ENCODE measurements at places on chromosomes 2 and 18.

- DNase-seq: no peak
These were observed 4.0 kb downstream of the CAPN13 start for GRCh38 chr2:30803281-30803680.

- peak; percentile 19 for DNase-seq
These were observed 4.9 kb upstream of the STK17B start for GRCh38 chr2:196176142-196176738.

DNA sequence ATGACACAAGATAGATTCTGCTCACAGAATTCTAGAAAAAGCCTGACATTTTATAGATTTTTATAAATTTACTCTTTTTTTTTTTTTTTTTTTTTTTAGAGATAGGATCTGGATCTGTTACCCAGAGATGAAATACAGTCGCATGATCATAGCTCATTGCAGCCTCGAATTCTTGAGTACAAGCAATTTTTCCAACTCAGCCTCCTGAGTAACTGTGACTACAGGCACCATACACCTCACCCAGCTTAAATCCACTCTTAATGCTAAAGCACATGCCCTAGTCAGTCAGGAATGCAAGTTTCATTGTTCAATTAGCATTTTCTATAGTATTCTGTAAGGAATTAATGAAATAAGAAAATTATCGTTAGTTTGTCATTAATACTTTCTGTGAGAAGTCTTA is 32.1 kb upstream of the WDR75 start:
- no peak for DNase-seq

GRCh38 chr2:32591669-32592463 is 36.0 kb upstream of the TTC27 start:
- DNase-seq: no peak

GRCh38 chr2:43193652-43194120 is 32.7 kb downstream of the ZFP36L2 start:
- DNase-seq: no peak

- DNase-seq: no peak
These were observed 101.3 kb downstream of the INHBB start for GRCh38 chr2:120447127-120447785.

GRCh38 chr18:25240420-25240770 is 111.6 kb downstream of the ZNF521 start:
- no peak for DNase-seq

GRCh38 chr18:2655178-2655953 is at the start of gene SMCHD1:
TSS of gene SMCHD1 (plus strand) at chr18:2655726. CDS start at chr18:2656076, 350 bp downstream.
- peak; percentile 89 for DNase-seq

GRCh38 chr18:75139226-75139911 is 69.6 kb downstream of the PTGR3 start:
- no peak for DNase-seq

GRCh38 chr2:178863856-178864620 is 56.8 kb upstream of the TTN start:
- no peak for DNase-seq

GRCh38 chr2:237760506-237761502 is 37.8 kb upstream of the RBM44 start:
- no peak for DNase-seq

DNA sequence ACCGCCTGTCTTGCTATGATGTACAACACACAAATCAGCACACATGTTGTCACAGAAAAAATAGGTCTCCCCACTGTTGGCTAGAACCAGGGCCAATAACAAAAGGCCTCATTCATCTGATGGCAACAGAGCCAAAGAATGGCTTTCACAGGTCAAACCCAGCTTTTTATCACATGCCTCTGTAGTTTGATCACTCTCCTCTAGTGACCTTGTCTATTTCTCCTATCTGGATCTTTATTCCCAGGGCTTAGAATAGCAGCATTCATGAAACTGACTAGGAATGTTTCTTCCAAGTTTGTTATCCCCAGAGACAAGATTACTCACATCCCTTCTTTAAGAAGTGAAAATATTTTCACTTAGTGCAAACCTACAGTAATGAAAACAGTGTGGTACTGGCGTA is 285.8 kb upstream of the GYPC start:
- no peak for DNase-seq

GRCh38 chr2:154455866-154456265 is 242.6 kb upstream of the KCNJ3 start:
- no peak for DNase-seq

DNA sequence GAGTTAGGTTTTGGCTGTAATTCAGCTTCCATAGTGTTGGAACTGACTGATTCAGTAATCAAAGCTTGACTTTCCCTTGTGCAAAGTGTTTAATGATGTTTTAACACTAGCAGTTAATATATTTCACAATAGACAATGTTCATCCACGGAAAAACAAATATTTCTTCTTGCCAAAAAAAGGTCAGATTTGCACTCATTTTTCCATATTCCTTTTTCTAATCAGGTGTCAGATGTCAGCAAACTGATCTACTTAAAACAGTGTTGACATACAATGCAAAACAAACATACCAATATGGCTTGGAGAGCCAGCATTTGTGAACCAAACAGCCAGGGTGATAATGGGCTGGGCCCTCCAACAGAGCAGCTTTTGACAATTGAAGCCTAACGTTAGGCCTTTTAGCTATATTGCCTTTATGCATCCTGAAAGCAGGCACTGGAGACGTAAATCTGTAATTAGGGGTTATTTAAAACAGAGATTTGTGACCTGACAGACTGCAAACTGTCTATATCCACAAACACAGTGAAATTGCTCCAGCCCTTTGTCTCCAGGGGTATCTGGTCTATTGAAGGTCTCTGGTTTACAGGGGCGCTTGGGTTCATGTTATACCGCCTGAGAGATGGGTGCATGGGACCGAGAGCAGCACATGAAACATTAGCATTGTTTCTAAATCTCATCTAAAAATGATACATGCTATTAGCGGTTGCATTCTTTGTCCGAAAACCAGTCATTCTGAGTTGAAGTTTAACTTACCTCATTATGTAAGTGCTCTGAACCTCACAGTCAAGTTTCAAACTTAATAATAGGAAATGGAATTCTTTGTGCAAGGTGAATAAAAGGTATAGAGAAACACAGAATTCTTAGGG is 7.1 kb upstream of the CDCA7 start:
- DNase-seq: no peak

DNA sequence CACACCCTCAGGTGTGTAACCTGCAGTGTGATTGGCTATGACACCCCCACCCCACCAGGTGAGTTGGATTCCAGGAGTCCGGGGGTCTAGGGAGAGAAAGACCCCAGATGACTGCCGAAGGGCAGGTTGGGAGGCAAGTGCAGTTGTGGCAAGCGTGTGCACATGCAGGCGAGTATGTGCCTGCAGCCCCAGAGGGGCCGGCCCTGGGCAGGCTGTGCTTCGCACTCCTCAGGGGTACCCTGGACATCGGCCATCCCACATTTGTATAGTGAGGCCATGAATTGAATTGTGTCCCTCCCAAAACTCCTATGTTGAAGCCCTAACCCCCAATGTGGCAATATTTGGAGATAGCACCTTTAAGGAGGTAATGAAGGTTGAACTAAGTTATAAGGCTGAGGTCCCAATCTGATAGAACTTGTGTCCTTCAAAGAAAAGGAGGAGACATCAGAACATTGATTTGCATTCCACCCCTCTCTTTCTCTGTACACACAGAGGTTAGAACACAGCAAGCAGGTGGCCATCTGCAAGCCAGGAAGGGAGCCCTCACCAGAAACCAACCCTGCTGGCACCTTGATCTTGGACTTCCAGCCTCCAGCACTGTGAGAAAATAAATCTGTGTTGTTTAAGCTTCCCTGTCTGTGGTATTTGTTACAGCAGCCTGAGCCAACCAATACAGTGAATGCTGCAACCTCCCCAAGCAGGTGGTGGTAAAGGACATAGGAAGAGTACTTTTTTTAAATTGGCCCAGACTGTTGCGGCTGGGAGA is 241.8 kb downstream of the TFCP2L1 start:
- no peak for DNase-seq

DNA sequence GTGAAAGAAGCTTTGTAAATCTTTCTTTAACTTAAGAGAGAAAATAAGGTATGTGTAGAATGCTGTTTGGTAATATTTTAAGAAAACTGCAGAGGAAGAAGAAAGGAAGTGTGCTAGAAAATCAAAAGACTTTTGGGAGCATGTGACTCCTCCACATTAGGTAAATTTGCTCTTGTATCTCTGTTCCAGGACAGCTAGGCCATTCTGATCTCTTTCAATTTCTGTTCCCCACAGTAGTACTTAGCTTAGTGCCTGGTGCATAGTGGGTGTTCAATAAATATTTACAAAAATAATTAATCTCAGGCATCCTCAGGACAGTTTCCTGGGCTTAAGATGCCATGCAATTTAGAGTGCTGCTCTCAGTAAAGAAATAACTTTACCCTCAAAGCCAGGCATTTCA is 105.0 kb downstream of the GPD2 start:
- no peak for DNase-seq

DNA sequence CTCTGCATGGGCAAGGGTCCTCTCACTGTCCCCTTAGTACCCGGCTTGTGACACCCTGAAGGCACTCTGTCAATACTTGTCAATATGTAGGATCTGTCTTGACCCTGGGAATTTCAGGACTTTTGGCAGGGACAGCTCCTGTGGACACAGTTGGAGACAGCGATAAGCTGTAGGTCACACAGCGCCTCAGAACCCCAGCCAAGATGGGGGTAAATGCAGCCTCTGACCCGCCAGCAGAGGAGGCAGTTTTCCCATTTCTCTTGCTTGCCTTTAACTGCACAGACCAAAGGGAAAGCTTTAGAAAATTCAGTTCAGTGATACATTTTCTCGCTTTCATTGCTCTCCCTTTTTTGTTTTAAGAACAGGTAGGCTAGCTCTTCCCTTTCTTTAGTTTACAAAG is 54.8 kb upstream of the KLHL29 start:
- no peak for DNase-seq

GRCh38 chr2:112634153-112634873 is 11.4 kb upstream of the SLC20A1 start:
- no peak for DNase-seq

- DNase-seq: no peak
These were observed 39.4 kb upstream of the WIPF1 start for GRCh38 chr2:174636987-174637386.

GRCh38 chr2:191051825-191052778 is 38.1 kb upstream of the STAT1 start:
- no peak for DNase-seq

DNA sequence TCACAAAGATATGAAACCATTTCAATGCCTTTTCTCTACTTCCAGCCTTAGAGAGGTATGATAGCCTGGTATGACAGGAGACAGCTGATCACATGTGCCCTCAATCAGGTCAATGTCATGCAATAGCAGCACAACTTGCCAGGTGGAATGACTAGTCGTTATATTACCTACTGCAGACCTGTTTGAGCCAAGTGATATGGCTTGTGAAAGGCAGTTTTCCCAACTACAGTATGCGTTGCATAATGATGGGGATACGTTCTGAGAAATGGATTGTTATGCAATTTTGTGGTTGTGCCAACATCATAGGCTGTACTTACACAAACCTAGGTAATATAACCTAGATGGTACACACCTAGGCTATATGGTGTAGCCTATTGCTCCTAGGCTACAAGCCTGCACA is 262.8 kb downstream of the ICOS start:
- no peak for DNase-seq

DNA sequence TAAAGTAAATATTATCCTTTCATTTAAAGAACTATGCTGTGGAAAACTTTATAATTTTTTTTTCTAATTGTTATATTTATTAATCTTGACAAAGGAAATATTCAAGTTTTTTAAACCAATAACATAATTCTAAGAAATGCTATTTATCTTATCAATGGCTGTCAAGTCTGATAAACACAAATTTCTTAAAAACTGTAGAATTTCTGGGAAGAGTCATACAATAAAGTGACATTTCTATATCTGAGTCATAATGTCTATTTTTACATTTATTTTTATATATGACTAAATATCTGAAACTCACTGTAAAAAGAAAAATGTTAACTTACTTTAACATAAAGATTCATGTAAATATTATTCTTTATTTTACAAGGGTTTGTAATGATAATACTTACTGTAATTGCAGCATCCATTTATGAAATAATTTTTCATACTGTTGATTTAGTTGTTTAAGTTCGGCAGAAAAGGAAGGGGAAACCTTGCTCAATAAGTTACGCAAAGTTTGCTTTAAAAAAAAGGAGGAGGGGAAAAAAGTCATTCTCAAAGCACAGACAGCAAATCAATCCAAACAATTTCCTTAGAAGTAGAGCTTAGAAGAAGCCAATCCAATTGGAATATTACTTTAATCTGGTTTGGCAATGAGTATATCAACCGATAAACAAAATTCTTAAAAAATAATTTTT is 32.4 kb downstream of the ORC2 start:
- DNase-seq: no peak

DNA sequence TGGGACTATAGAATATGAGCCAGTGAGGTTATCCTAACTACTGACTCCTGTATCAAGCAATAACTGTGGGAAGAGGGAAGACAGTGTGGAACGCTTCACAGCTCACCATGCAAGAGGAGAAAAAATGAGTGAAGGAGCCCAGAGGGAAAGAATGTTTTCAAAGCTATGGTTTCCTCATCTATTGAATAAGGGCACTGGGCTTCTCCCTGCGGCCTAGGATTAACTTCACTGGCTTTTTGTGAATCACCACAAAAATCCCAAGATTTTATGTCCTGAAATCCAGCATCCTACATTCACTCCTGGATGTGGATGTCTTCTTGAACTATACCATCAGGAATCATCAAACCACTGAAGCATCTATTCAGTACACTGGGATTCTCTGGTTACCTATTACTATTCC is 44.5 kb upstream of the SP5 start:
- DNase-seq: no peak

DNA sequence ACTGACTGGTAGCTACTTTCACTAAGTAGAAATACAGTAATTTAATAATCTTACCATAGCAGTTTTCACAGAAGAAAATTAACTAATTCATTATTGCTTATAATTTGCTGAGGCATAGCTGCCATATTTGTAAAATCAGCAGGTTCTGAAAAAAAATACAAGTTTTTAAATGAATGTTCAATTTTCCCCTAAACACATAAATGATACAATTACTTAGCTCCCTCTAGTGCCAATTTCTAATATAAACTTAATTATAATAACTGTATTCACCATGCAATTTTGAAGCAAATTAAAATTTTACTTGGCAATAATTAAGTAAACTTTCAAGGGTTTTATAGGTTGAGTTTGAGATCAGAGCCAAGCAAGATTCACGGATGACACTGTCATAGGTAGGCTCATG is 1321.6 kb upstream of the ACVR2A start:
- no peak for DNase-seq

GRCh38 chr2:117512307-117512706 is 302.2 kb upstream of the DDX18 start:
- no peak for DNase-seq

- DNase-seq: no peak
These were observed 2.0 kb downstream of the WDR35 start for GRCh38 chr2:19987936-19988335.

- no peak for DNase-seq
These were observed 77.8 kb downstream of the RAPGEF4 start for GRCh38 chr2:172813314-172813888.

GRCh38 chr2:181971032-181971431 is 14.6 kb upstream of the PPP1R1C start:
- no peak for DNase-seq

DNA sequence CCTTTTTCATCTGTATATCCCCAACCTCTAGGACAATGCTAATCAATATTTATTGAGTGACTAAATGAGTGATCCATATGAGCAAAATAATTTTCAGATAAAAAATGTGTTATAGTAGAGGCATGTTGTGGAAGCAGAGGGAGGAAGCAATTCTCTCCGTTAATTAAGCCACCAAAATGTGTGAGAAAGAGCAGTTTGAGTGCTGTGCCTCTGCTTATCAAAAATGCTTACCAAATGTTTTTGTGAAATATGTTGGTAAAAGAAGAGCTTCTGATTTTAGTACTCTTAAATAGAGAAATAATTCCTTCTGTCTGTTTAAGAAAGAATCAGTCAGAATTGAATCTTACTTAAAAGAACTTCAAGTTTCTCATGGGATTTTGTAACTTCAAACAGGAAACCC is 90.3 kb downstream of the DTNA start:
- DNase-seq: no peak
